ENCODE measurements at places on chromosomes 11 and 22.

GRCh38 chr11:31972623-31973022 lies 118.3 kb upstream of the RCN1 start:
- no peak for DNase-seq

DNA sequence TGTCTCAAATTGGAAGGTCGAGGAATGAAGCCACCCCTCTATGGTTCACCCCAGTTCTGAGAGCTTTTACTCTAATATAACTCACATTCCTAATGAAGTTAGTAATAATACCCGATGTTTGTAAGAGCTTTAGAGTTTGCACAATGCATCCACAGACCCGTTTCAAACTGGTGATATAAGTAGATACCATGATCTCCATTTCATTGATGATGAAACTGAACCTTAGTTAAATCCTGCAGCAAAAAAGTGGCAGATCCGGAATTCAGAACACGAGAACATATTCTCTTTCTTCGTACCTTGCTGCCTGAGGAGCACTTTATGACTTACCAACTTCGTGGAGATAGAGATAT lies 757 bp upstream of the RBFOX2 start:
- DNase-seq, result no peak

DNA sequence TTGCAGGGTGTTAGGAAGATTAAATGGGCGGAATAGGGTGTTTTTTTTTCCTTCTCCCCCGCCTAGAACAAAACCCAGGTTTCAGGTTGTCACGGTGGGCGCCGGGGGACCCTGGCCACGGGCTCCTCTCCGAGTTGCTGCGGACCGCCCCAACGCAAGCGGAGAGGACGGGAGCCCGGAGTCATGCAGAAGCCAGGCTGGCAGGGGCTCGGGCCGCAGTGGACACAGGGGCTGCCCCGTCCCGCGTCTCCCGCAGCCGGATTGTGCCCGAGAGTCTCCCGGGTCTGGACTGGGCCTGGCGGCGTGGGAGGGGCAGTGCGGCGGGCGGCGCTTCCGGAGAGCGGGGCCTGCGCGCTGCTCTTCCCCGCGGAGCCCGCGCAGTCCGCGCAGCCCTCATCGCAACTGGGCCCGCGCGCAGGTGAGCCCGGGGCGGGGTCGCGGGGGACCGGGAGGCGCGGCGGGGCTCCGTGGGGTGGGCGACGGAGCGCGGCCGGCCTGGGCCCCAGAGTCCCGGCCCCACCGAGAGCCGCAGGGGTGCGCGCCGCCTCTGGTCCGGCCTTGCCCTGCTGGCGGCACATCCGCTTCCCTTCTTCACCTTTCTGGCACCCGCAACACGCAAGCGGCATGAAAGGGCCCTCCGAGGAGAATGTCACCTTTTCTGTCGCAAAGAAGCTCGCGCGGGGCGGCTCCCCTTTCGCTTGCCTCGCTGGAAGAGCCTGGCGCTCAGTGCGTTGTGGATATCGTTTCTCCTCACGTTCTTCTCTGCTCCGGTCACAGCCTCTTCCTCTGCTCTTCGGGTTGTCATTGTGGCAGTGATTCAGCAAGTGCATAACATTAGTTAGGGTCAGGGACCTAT lies at the start of gene TIRAP:
TSS of gene TIRAP (plus strand) at position 358 of the 856 bp plus-strand sequence. CDS start 7,802 bp downstream, outside the sequence.
- DNase-seq, result no peak

DNA sequence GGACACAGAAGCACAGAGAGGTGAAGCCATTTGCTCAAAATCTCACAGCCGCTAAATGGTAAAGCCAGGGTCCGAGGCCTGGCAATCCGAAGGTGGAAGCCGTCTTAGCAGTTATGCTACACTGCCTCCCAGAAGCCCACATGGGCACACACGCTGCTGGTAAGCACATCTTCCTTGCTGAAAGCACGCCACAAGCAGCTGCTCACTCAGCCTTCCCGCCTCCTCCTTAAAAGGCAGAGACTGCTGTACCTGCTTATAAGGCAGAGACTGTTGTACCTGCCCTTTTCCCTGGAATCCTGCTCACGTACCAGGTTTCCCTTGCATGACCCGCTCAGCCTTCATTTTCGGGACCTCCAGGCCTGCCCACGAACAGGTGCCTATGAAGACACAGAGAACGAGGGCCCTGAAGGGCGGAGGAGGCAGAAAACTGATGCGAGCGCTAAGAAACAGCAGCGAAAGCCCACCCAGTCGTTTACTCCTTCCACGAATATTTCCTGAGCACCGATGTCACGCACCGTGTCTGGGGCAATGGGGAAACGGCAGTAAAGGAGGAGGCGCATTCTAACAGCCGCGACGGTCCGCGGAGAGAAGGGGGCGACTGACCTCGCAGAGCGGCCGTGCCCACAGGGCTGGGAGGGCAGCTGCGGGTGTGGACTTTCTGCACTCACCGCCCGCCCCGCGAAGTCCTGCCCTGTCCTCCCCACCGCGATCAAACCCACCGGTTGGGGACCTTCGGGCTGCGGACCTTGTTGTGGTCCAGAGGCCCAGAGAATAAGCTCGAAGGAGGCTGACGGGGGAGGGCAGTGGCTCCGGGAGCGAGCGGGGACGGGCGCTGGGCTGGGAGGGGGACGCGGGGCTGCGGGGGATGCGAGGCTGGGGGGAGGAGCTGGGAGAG lies 13.0 kb downstream of the SPATA19 start:
- DNase-seq, result no peak

- DNase-seq, result no peak
These were observed 908 bp downstream of the CABP2 start for GRCh38 chr11:67522338-67522737.

DNA sequence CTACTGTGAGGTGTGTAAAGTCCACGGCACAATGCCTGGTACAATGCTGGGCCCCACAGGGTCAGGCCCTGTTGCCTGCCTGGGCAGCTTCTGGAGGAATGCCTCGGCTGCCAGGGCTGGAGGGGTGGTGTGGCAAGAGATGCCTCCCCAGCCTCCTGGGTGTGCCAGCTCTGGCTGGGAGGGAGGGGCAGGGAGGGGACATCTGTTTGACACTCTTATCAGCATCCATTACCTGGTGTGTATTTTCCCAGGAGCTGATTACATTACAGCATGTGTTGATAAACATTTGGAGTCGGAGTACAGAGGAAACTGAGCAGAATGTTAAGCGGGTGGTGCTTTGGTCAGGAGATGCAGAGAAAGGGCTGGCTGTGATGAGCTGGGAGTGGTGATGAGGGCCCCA lies 11.0 kb upstream of the NECTIN1 start:
- no peak for DNase-seq
